Large intestine (tissue), 12 donors: ENCODE measurements at places on chromosomes 2 and 18. TPM values are rescaled to one million over a fixed set of nuclear protein-coding genes. Genes with fewer than 3 reads are reported as not detected.

- peak overlapping the region; percentile 97 for H3K4me3 ChIP-seq
- H3K4me1 ChIP-seq = peaks cover 18% of the 10 kb centered on the region
- DNase-seq = peak; percentile 52
- H3K27me3 ChIP-seq = no peaks in the 10 kb centered on the region
- peak overlapping the region; percentile 97 for H3K27ac ChIP-seq
Measured at GRCh38 chr18:23453680-23454058, 582 bp downstream of the RIOK3 start.

DNA sequence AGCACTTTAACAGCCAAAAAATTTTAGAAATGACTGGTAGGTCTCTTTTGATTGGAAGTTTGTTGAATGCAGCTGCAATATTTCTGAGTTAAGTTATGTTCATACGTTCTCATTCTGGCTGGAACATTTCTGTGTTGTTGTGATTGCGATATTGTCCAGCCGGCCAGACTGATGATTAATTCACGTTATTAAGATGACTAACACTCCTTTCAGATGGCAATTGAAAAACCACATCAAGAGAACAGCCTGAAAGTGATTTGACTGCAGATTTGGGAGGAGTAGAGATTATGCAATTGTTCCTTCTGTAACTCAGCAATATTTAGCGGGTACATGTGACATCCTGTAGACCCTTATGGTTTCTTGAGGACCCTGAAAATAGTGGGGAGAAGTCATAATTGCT lies 133.7 kb downstream of the FBXO15 start:
- H3K4me3 ChIP-seq = no peak overlapping the region
- no peak overlapping the region for H3K27ac ChIP-seq
- DNase-seq = no peak
- H3K4me1 ChIP-seq = no peaks in the 10 kb centered on the region

DNA sequence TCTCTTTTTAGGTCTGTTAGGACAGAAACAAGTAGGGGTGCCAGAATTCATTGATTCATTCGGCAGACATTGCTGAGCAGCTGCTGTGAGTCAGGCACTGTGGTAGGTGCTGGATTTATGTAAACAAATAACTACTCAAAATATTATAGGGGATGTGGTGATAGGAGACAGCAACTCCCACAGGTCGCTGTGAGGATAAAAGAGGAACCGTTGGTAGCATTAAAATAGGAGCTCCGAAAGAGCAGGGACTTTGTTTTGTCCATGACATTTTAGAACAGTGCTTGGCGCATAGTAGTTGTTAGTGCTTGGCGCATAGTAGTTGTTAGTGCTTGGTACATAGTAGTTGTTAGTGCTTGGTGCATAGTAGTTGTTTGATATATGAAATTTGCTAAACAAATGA lies 29.2 kb downstream of the ATP6V1C2 start:
- no peaks in the 10 kb centered on the region for H3K36me3 ChIP-seq
- no peak overlapping the region for H3K27ac ChIP-seq
- no peak for DNase-seq
- no peak overlapping the region for H3K4me3 ChIP-seq
- H3K27me3 ChIP-seq = no peaks in the 10 kb centered on the region

- peaks cover 8% of the 10 kb centered on the region for H3K4me1 ChIP-seq
- no peak overlapping the region for H3K27ac ChIP-seq
- no peaks in the 10 kb centered on the region for H3K36me3 ChIP-seq
- H3K27me3 ChIP-seq = no peaks in the 10 kb centered on the region
- no peak overlapping the region for H3K4me3 ChIP-seq
- no peak for DNase-seq
Measured at GRCh38 chr2:43065036-43065435, 161.4 kb downstream of the ZFP36L2 start.

The DYSF gene
- 6.3 TPM for polyA plus RNA-seq

DNA sequence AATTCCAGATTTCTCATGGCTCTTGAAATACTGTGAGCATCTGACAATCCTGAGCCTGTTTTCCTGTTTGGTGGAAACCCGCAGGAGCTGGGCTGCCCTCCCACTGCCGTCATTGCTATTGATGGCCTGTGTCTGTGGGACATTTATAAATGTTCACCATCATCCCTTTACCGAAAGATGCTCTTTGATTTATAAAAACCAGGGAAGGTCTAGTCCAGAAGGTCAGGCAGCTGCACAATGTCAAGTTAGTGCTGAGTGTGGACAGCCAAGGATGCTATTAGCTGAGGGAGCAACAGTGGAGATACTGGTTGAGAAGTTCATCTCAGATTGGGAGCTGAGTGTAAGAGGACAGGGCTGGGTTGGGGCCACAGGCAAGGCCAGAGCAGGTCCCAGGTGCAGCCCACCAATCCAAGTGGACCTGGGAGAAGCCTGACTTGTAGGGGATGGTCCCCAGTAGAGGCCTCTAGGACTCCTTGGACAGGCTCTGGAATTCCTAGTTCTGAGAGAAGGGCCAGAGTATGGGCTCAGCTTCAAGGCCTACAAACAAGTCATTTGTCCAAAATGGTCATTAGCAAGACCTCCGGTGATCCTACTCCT lies 55.1 kb downstream of the COPS8 start:
- H3K27ac ChIP-seq = no peak overlapping the region
- H3K4me1 ChIP-seq = no peaks in the 10 kb centered on the region
- no peak for DNase-seq
- no peaks in the 10 kb centered on the region for H3K36me3 ChIP-seq
- H3K4me3 ChIP-seq = no peak overlapping the region

- no peak for DNase-seq
- H3K27me3 ChIP-seq = no peaks in the 10 kb centered on the region
- peaks cover 22% of the 10 kb centered on the region for H3K4me1 ChIP-seq
- no peaks in the 10 kb centered on the region for H3K36me3 ChIP-seq
Measured at GRCh38 chr18:50786864-50787263, 33.0 kb downstream of the MRO start.

DNA sequence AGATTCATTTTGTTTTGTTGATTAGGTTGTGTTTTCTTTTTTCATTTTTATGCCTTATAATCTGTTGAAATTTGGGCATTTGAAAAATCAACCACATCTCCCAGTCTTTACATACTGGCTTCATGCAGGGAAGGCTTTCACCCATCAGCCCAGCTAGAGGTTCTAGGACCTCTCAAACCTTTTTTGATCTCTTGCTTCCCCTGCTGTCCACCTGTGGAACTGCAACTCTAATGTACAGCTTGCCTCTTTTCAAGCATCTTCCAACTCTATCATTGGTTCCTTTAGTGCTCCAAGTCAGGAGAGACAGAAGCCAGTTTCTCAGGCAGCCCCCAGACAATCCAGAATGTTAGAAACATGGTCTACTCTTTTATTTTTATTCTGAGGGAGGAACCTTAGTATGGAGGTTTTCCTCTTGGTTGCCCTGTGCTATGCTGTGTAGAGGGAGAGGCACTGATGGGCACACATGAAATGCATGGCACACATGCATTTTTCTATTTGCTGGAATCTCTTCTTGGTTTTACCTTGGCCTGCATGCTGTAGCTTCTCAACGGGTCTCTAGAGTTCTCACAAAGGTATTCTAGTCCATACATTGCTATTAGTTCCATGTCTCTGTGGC lies 107.2 kb upstream of the L3MBTL4 start:
- H3K27me3 ChIP-seq = no peaks in the 10 kb centered on the region
- H3K27ac ChIP-seq = no peak overlapping the region
- H3K4me3 ChIP-seq = no peak overlapping the region
- no peaks in the 10 kb centered on the region for H3K36me3 ChIP-seq

GRCh38 chr2:132811148-132811915 lies 141.3 kb upstream of the LYPD1 start:
- no peaks in the 10 kb centered on the region for H3K27me3 ChIP-seq
- H3K4me1 ChIP-seq = no peaks in the 10 kb centered on the region
- no peak for DNase-seq
- no peak overlapping the region for H3K4me3 ChIP-seq
- H3K27ac ChIP-seq = no peak overlapping the region

The HTR2B gene
- 6.7 TPM for polyA plus RNA-seq

GRCh38 chr2:19109518-19109917 lies 248.9 kb downstream of the OSR1 start:
- no peak overlapping the region for H3K4me3 ChIP-seq
- H3K36me3 ChIP-seq = no peaks in the 10 kb centered on the region
- peaks cover under 1% of the 10 kb centered on the region for H3K4me1 ChIP-seq

- H3K4me1 ChIP-seq = peaks cover 41% of the 10 kb centered on the region
- H3K36me3 ChIP-seq = no peaks in the 10 kb centered on the region
- H3K4me3 ChIP-seq = no peak overlapping the region
- no peak overlapping the region for H3K27ac ChIP-seq
Measured at GRCh38 chr2:43215673-43216255, 10.6 kb downstream of the ZFP36L2 start.

- peaks cover 36% of the 10 kb centered on the region for H3K27me3 ChIP-seq
- no peaks in the 10 kb centered on the region for H3K4me1 ChIP-seq
- DNase-seq = no peak
- no peak overlapping the region for H3K27ac ChIP-seq
- no peaks in the 10 kb centered on the region for H3K36me3 ChIP-seq
Measured at GRCh38 chr18:79531926-79532312, 136.2 kb downstream of the NFATC1 start.

DNA sequence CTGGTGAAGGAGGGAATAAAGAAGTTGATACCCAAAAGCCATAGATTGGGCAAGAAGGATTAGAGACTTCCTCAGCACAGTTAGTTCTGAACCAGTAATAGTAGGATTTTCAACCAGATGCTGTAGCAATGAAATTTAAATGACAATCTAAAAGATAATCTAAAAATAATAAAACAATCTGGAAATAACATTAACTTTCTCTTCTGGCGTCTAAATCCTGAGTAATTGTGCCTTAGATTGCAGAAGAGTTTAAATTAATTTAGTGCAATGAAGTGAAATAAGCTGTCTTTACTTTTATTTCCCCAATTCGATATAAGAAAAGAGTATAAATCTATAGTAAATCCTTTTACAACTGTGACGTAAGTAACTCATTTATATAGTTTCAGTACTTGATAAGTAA lies 186.8 kb upstream of the DOK6 start:
- H3K27me3 ChIP-seq = no peaks in the 10 kb centered on the region
- H3K4me3 ChIP-seq = no peak overlapping the region
- no peaks in the 10 kb centered on the region for H3K4me1 ChIP-seq
- no peak overlapping the region for H3K27ac ChIP-seq
- DNase-seq = no peak

GRCh38 chr2:101012706-101013181 lies 10.7 kb downstream of the RPL31 start:
- peaks cover 34% of the 10 kb centered on the region for H3K36me3 ChIP-seq
- no peak overlapping the region for H3K4me3 ChIP-seq
- H3K4me1 ChIP-seq = no peaks in the 10 kb centered on the region
- H3K27me3 ChIP-seq = no peaks in the 10 kb centered on the region
